ENCODE measurements at places on chromosomes 5 and 9.

DNA sequence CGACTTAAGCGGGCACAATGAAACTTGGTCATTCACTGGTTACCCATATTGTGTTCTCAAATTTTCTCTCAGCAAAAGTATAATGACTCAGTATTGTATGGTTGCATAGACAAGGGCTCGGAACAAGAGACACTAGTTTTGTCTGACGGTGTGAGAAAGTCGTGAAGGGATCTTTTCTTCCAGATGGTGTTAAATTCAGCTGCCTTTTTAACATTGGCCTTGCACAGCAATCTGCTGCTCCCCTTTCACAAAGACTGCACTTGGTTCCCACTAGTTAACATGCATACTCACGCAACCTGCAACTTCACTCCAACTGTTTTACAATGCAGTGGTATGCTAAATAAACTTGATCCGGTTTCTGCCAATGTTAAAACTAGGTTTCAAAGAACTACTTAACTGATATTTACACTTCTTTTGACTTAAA is 219.2 kb downstream of the MEF2C start:
- DNase-seq, result no peak

GRCh38 chr5:139481580-139482049 is 943 bp downstream of the STING1 start:
- peak; percentile 73 for DNase-seq

DNA sequence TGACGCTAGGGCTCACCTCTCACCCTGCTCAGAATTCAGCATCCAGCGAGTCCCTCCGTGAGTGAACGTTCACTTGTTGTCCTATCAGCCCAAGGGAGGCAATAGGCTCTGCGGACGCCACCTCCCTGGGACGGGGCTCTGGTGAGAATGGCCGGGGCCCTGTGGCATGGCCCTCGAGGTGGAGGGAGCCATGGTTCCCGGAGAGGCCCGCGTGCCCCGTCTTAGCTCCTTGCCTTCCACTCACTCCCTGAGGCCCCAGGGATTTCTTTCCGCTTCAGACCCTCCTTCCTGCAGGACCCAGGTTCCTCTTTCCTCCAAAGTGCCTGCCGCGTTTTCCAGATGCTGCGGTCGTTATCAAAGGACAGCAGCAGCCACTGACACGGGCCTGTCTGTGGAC is 21.5 kb downstream of the EXOC3 start:
- DNase-seq, result no peak

DNA sequence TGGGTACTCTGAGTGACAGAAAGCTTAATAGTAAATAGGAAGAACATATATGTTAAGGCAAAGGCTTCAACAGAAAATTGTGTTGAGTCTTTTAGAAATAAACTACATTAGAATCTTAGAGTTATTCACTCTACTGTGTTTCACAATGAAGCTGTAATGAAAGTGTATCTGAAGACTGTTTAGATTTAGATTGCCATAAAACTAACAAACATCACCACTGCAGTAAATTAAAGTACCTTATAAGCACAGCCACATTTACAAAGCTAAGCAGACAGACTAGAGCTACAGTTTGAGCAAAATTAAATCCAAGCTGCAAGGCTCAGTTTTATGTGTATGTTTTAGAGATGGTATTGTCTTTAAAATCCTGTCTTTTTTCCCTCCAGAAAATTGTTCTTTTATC is 172.4 kb downstream of the PBX3 start:
- DNase-seq, result no peak

GRCh38 chr9:134367791-134368490 is 41.7 kb downstream of the RXRA start:
- DNase-seq, result no peak

DNA sequence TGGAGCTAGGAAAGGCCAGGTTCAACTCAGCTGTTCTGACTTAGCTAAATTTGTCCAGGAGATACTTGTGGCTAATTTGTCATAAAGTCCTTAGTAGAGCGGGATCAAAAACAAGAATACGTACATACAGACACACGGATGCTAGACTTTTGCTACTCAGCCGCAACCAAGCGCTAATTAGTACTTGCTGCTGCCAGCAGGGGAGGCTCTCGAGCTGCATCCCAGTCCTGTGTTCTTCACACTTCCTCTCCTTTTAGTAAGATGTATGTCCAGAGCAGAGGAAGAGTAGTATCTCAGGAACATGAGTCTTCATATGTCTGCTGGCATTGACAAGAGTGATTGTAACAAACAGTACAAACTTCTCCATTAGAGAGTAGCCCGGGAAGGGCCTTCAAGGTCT is 58.3 kb downstream of the CYFIP2 start:
- DNase-seq, result no peak

- no peak for DNase-seq
Measured at GRCh38 chr5:73338256-73339050, 110.1 kb downstream of the FOXD1 start.

DNA sequence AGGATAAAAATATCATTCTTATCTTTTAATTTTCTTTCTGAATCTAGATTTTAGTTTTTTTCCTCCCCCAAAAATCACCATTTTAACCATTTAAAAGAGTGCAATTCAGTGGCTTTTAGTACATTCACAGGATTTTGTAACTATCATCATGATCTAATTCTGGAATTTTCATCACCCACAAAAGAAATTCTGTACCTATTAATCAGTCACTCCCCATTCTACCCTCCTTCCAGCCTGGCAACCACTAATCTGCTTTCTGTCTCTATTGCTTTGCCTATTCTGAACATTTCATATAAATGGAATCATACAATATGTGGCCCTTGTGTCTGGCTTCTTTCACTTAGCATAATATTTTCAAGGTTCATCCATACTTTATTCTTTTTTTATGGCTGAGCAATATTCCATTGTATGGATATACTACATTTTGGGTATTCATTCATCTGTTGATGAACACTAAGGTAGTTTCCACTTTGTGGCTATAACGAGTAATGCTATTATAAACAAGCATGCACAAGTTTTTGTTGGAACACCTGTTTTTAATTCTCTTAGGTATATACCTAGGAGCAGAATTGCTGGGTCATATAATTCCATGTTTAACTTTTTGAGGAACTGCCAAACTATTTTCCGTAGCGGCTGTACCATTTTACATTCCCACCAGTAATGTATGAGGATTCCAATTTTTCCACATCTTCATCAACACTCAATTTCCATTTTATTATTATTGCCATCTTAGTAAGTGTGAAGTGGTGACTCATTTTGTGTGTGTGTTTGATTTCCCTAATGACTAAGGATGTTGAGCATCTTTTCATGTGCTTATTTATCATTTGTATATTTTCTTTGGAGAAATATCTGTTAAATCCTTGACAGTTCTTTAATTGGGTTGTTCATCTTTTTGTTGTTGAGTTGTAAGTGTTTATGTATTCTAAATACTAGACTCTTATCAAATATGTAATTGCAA is 340.3 kb downstream of the CWC27 start:
- DNase-seq, result no peak

- no peak for DNase-seq
Measured at GRCh38 chr9:111016016-111016415, 22.3 kb downstream of the LPAR1 start.

GRCh38 chr5:50886657-50887345 is 220.4 kb downstream of the PARP8 start:
- DNase-seq, result no peak

DNA sequence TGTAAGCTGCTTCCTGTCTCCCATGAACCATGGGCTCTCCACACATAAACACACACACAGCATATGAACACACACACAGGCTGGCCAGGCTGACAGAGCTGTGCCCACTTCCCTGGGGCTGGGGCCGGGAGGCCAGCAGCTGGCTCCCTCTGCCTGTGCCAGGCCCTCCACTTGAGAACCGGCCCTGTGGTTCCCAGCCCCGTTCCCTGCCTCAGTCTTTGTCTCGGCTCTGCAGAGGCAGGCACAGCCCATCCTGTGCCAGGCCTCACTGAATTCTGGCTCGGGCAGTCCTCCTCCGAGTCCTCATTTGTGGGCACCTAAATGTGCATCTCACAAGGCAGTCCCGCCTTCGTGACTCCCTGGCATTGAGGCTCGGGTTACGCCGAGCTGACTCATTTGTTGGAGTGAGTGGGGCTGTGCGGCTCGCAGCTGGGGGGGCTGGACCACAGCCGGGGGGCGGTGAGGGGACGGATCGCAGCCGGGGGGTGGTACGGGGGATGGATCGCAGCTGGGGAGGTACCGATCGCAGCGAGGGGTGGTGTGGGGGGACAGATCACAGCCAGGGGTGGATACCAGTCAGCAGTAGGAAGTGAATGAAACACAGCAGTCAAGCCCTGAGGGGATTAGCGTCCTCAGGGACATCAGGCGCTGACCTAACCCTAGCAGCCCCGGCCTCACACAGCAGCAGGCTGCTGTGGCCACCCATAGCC is 72.3 kb downstream of the PSMB7 start:
- DNase-seq, result peak; percentile 93

GRCh38 chr5:154369682-154370081 is 76.1 kb upstream of the SAP30L start:
- DNase-seq, result no peak

DNA sequence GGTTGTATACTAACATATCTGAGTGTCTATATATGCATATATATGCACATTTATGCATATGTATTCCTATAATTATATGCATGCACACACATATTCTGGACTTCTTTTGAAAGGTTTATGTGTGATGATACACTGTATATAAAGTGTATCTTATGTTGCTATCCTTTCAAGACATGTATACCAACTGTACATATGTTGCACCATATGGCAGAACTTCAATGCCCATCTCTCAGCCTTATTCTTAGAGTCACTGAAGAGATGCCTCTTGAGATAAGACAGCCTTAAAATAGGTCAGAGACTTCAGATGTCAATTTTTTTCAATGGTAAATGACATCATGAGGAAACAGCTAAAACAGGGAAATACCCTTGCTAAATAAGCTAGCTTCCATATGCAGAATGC is 461.4 kb downstream of the SPATA31D1 start:
- no peak for DNase-seq

GRCh38 chr9:108997112-108997511 is 16.2 kb downstream of the CTNNAL1 start:
- DNase-seq, result no peak

DNA sequence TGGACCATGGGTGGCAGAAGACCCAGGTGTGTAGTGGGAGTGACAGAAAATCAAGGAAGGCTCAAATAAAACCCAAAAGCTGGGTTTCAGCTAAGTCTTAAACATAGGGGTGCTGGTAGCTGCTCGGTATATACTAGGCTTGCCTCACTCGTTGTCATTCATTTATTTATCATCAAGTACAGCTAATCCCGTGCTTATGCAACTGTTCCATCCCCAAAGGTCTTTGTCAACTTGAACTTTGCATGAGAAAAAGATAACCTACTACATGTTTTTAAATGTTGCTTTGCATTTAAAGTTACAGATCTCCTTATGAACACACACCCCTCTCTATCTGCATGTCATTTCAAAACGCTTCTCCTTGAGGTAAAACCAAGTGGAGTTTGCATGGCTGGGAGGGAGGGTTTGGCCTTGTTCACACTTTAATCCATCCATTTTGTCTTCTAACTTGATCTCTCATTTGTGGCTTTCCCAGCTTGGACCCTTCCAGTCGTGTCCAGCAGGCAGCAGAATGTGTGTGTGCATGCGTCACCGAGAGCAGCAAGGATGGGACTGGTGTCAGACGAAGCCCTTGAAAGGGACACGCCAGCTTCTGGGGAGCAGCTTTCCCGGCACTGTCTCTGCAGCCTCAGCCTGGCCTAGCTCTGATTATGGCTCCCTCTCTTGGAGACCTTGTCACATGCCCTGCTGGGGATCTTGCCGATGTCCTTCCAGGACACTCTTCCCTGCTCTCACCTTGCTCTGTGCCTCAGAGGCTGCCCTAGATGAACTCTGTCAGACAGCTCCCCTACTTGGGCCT is 133.5 kb downstream of the GADD45G start:
- no peak for DNase-seq

DNA sequence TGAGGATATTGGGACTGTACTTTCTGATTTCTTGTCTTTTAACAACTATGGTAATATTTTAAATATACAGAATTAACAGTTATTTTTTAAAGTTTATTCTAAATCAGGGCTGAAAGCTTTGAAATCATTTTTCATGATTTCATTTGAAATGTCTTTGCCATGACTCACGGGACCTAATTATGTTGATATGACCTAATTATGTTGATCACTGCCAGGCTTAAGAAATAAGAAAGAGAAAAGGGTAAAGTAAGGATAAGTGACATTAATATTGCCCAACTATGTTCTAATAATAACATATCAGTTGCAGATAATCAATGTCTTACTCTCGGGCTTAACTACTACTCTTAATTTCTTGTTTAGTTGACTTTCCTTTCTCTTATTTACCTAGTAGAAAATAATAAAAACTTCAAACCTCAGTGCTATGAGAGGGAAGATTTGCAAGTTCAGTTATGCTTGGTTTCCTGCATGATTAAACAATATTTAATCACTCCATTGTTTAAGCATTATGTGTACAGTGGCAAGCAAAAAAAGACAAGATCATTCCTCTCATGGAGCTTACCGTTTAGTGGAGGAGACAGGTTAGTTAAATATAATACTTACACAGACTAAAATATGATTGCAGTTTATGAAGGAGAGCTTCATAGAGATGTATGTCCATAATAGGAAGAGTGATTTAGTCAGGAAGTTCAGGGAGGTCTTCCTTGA is 67.0 kb upstream of the EIF4EBP3 start:
- DNase-seq, result no peak

GRCh38 chr9:34311499-34312185 is 17.4 kb downstream of the KIF24 start:
- DNase-seq, result no peak

DNA sequence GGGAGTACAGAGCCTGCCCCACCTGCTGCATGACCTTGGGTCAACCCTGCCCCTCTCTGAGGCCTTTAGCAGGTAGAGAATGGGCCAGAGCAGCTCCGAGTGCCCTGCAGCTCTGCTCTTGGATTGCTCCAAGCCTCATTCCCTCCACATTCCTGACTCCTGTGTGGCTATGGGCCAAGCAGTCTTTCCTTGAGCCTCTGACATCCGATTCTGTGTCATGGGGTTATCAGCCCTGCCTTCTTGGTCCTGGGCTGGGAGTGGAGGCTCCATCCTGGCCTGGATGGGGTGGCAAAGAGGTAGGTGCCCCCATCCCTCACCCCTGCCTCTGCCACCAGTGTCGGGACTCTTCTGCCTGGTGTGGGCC is 13.7 kb downstream of the FPGS start:
- DNase-seq, result no peak

- DNase-seq, result peak; percentile 73
Measured at GRCh38 chr5:137186759-137187461, 312.2 kb downstream of the SPOCK1 start.

GRCh38 chr9:133377721-133378216 is 1.6 kb downstream of the STKLD1 start:
- no peak for DNase-seq

- DNase-seq, result no peak
Measured at GRCh38 chr9:27176971-27177370, 67.9 kb downstream of the TEK start.

- no peak for DNase-seq
Measured at GRCh38 chr9:21660976-21661375, 141.5 kb upstream of the MTAP start.

DNA sequence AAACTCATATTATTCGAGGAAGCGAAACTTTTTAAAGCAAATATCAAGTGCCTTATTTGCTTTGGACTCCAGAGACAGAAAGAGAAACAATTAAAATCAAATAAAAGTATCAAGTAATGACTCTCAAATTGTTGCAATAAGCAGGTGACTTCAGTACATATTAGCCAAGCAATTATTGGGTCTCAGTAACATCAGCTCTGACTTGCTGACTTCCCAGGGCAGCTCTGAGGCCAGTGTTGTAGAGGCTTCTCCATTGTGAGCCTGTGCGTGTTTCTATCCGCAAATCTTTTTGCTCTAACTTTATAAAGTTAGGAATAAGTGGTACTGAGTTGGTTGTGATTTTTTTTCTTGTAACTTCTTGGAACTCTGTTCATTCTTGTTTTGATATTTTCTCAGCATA is 186.8 kb upstream of the PRLR start:
- DNase-seq, result no peak

GRCh38 chr5:135236228-135236907 is 162.7 kb downstream of the MACROH2A1 start:
- peak; percentile 20 for DNase-seq

Measured in tibial artery (tissue), 4 donors.